H1 (cell line): ENCODE measurements at places on chromosomes 11 and 22. TPM values are rescaled to one million over a fixed set of nuclear protein-coding genes. Genes with fewer than 3 reads are reported as not detected.

DNA sequence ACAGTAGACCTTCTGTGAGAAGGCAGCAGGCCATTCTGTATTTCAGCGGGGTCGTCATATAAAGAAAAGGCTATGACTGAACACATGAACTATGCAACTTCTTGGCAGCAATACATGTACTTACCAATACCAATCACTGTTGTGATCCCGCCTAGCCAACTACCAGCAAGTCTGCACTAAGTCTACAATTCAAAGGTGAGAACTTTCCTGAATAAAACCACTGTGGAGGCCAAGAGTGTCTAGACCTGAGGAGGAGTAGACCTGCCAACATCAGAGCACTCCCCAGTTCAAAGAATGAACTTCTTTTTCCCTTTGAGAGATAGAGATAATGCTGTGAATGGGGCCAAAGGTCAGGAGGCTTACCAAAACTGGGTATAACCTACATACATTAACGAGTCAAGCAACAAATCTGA lies 108.2 kb downstream of the SIK3 start:
- no peak for DNase-seq

DNA sequence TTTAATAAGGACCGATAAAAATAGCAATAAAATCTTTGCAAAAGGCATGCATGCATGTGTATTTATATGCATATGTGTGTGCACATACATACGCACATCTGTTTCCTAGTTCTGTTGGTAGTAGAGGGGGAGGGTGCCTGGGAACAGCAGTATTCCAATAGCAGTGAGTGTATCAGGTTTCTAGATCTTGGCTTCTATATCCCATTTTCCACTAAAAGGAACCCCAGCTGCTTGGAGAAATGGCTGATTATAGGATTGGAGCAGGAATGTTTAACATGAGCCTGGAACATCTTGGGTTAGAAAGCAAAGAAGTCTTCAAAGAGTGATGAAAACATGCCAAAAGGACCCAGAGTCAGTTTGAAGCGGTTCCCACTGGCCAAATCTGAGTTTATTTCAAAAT lies 21.0 kb downstream of the TNRC6B start:
- no peak for DNase-seq

DNA sequence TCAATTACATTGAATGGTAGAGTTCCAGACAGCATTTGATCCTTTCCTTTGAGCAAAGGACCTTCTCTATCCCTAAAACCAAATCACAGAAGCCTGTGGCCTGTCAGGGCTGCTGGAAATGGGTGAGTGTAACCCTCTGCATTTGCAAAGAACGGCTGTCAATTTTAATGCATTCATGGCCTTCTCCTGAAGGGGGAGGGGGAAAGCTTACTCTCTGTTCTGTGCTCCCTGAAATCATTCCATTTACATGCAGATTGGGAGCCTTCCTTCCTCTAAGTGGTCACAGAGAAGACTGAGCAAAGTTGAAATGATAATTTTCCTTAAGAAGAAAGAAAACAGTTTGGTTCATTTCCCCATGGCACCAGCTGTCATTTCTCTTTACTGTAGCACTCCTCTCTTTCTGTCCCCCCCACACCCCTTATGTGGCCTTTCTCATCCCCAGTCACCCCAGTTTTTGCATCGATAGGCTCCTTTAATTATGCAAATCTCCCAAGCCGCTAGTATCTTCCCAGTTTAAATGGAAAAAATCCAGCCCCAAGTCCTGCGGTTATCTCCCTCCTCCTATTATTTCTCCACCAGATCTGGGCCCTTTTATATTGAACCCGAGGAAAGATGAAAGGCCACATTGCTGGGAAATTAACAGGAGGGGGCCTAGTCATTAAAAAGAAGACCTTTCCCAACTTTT lies 109.4 kb upstream of the KIRREL3 start:
- no peak for DNase-seq

GRCh38 chr11:88535916-88536547 lies 198.5 kb upstream of the CTSC start:
- DNase-seq: no peak

Gene ENTHD1
- not detected in 2 replicates for polyA plus RNA-seq

Gene WNT11
- polyA plus RNA-seq: 0.11 and 0.22 TPM in 2 replicates
